CD4-positive, alpha-beta T cell treated with Interleukin-12 subunit alpha and Interleukin-12 subunit beta, for 1 hour (primary cell): ENCODE measurements at places on chromosomes 1 and 21.

DNA sequence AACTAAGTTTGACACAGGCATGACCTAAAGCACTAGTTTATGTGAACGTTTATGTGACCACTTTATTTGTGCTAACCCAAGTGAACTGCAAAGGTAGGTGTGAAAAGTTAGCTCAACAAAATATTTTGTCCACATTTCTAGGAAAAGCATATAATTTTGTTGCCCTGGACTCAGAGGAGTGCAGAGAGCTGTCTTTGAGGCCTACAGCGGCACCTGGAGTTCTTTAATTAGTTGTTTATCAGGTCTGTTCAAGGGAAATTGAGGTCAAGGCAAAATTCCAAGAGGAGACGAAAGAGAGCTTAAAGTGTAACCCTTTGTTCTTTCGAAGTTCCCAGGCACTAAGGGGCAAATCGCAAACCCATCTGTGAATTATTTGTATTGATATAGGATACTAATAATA, 1.3 kb downstream of the GIPC2 start:
- no peak for DNase-seq

DNA sequence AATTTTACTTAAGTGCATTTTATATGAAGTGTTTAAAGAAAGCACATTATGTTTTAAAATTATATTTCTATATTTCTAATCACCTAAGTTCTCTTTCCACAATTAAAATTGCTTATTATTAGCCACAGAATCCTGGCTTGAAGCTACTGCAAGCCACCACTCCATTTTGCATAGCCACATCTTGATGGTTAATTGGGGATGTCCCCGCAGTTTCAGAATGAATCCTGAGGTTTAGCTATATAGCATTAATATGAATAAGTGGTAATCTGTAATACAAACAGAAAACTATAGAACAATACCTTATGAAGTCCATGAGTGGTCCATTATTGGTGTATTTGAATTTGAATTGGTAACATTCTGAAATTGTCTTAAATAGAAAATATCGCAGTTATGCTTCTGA, 11.6 kb upstream of the GOLPH3L start:
- DNase-seq = no peak

DNA sequence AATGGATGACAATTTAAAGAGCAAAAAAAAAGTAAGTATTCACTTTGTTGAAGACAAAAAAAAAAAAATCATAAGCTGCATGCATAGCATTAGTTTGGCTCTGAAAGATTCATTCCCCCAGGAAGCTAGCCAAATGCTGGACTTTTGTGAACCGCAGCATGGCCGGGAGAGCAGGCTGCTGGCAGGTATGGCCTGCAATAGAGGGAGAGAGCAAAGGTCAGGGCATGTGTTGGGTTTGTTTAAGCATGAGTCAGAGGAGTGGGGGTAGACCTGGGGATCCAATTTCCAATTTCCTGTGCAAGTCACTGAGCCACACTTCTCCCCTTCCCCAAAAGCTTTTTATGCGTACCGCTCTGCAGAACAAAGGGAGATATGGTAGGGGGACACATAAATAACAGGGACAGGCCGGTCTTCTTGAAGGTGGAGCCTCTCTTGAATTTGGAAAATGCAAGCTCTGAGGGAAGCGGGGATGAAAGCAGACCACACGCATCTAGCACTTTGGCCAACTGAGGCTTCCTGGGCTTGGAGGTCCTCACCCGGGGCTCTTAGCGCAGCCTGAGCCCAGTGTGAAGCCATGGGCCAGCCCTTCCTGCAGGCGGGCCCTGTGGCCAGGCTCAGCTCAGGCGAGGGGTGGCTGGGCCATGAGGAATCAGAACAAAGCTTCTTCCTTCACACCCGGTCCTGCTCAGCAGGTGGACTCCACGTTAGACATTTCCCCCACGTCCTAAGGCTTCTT, 171.1 kb downstream of the TOMM20 start:
- DNase-seq = no peak

- DNase-seq = no peak
These were observed 1.2 kb downstream of the TEKT2 start for GRCh38 chr1:36085126-36085525.

- DNase-seq = no peak
These were observed 34.2 kb downstream of the ZNF496 start for GRCh38 chr1:247297263-247298123.

- DNase-seq = peak; percentile 74
These were observed 17.2 kb downstream of the NFYC start for GRCh38 chr1:40708750-40709099.

DNA sequence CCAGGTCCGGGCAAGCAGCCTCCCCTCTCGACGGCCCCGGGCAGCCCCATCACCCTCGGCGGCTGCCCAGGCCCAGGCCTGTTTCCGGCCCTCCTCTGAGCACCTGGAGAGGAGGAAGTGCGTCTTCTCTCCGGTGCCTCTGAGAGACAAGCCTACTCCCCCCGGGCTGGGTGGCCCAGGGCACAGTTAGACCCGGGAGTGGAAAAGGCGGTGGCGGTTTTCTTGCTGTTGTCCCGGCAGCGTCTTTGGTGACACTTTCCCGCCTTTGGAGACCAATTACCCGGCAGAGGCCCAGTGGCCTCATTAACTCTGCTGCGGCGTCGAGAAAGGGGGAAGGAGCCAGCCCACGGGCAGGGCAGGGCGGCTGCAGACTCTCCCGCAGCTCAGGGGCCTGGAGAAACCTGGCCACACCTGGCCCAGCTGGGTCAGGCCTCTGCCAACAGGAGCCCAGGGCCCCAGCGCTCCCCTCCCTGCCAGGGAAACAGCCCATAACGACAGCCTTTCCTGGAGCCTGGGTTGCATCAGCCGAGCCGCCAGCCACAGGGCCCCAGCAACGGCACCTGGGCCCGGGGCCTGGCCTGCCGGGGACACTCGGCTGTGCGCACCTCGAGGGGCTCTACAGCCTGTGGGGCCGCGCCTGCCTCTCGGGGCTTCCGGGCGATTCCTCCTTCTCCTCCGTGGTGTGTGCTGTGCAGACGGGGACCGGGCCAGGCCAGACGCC, 28.4 kb upstream of the C1orf159 start:
- DNase-seq = peak; percentile 62

DNA sequence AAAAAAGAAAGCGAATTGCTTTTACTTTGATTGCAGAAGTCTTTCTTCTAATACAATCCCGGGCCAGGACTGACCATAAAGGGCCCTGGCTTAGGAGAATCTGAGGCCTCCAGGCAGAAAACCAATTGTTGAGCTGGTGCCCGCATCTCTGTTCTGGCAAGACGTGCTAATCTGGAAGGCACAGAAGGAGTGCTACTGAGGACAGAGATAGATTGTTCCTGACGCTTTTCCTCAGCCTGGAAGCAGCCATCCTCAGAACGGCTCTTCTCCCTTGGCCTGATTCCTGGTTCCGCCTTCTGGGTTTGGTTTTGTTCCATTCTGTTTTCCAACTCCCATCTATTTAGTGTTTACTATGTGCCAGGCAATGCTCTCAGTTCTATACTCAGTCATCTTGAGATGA, 44.8 kb upstream of the SPOCD1 start:
- DNase-seq = no peak

GRCh38 chr1:207873055-207873890, 37.7 kb downstream of the CD34 start:
- peak; percentile 47 for DNase-seq

GRCh38 chr1:115308969-115309368, 29.1 kb downstream of the NGF start:
- no peak for DNase-seq

DNA sequence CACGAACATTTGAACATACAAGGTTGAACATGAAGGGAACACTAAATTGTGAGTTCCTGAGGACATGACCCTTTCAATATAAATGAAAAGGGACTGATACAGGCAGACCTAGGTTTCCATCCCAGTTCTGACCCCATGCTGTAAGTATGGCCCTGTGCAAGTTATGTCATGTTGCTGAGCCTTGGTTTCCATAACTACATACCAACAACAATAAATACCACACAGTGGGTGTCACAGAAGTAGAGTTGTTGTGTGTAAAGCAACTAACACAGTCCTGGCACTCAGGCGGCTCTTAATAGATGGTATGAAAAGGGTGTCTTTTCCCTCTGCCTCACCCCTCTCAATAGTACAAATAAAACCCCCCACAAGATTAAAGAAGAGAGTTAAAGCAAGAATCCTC, 140.8 kb downstream of the LMX1A start:
- DNase-seq = no peak
